ENCODE measurements at places on chromosomes 5 and 9.

- DNase-seq = no peak
Observed at GRCh38 chr5:152205804-152206203, 199.3 kb downstream of the NMUR2 start.

GRCh38 chr5:135038813-135039270 is 4.8 kb upstream of the PITX1 start:
- no peak for DNase-seq

- no peak for DNase-seq
Observed at GRCh38 chr5:29148581-29148980, 2044.9 kb upstream of the CDH6 start.

DNA sequence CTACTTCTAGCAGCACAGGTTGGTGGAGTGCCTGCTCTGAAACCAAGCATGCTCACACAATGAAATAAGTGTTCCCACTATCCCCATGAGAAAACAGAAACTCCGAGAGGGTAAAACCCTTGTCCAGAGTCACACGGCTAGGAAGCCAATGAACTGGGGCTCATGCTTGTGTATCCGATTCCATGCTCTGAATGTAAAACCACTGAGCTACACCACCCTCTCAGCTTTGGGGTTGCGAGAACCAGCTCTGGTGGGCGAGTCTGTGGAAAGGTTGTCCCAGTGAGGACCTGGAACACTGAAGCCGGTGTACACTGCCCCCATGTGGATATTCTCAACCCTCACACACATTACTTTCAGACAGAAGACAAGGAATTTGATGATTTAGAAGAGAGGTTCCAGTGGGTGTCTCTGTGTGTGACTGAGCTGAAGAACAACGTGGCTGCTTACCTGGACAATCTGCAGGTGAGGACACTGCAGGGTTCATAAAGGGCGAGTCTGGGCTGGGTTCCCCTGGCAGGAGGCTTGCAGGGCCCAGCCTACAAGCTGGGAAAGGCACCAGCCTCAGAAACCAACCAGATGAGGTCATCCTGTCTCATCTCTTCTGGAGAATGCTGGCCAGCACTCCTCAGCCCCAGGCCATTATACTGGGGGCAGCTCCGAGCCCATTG is 37.4 kb downstream of the ARHGEF37 start:
- no peak for DNase-seq

GRCh38 chr5:73501406-73501805 is 3.2 kb downstream of the BTF3 start:
- no peak for DNase-seq

GRCh38 chr9:109158651-109159050 is 8.4 kb downstream of the FRRS1L start:
- DNase-seq = no peak
